ENCODE measurements at places on chromosomes 12 and 14. TPM values are rescaled to one million over a fixed set of nuclear protein-coding genes. Genes with fewer than 3 reads are reported as not detected.

The MGAT2 gene
- 38.1 TPM for total RNA-seq

The FBXO34 gene
- 14.5 TPM for total RNA-seq

The RPGRIP1 gene
- not detected for total RNA-seq

The KLRK1 gene
- not detected for total RNA-seq

The AHNAK2 gene
- 137 TPM for total RNA-seq

The ZDHHC22 gene
- not detected for total RNA-seq

The FOXG1 gene
- 0.79 TPM for total RNA-seq

The OR4K17 gene
- total RNA-seq = not detected

The IL26 gene
- not detected for total RNA-seq

The FGF23 gene
- total RNA-seq = not detected

The TMEM63C gene
- 0.32 TPM for total RNA-seq

The IRF2BPL gene
- 25.5 TPM for total RNA-seq

The EPYC gene
- total RNA-seq = not detected

The MMAB gene
- total RNA-seq = 30.3 TPM

The MANSC4 gene
- not detected for total RNA-seq

The LTB4R2 gene
- total RNA-seq = 2.7 TPM

The COX8C gene
- not detected for total RNA-seq

The KRT79 gene
- not detected for total RNA-seq
